Cerebellar nuclear complex (tissue), 1 donor: ENCODE measurements at places on chromosomes 4 and X.
A peak's percentile ranks its signal among the peaks of the same experiment; 100 is the strongest.

DNA sequence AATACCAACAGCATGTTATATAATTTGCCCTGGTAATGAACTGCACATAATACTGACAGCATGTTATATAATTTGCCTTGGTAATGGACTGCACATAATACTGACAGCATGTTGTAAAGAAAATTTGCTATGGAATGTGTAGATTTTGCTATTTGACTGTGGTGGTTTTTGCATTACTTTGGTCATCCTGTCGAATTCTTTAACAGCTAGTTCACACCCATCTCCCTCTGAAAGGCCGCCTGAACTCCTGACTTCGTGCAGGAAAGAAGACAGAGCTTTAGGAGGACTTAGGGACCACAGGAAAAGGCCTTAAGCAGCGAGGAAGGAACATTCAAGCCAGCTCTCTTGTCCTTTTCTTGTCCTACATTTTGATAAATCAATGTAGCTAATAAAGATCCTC is 45.2 kb upstream of the DCLK2 start:
- DNase-seq = no peak

DNA sequence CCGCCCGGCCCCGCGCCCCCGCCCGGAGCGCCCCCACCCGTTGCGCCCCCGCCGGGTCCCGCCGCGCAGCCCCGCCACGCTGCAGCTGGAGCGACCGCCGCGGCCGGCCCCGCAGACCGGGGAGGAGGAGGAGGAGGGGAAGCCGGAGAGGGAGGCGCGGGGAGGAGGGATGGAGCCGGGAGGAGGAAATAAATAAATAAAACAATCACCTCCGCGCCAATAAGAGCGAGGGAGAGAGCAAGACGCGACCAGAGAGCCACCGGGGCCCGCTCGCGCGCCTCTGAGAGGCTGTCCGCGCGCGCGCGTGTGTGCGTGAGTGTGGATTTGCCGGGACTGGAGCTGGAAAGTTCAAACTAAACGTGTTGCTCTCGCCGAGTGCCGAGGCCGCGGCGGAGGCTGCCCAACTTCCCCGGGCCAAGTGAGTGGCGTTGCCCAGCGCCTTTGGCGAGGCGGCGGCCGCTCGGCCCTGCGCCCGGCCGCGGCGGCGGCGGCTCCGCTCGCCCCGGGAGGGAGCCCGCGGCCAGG is 2184.4 kb upstream of the TENM3 start:
- DNase-seq = peak; percentile 6

DNA sequence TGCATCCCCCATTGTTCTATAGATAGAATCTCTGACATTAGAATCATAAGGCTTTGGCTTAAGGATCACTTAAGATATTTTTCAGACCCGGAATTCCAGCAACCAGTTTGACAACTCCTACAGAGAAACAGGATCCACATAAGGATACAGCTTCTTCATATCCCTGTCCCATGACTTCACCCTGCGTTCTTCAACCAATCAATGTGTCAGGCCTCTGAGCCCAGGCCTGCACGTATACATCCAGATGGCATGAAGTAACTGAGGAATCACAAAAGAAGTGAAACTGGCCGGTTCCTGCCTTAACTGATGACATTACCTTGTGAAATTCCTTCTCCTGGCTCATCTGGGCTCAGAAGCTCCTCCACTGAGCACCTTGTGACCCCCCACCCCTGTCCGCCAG is 85.1 kb downstream of the MFAP3L start:
- DNase-seq = no peak

DNA sequence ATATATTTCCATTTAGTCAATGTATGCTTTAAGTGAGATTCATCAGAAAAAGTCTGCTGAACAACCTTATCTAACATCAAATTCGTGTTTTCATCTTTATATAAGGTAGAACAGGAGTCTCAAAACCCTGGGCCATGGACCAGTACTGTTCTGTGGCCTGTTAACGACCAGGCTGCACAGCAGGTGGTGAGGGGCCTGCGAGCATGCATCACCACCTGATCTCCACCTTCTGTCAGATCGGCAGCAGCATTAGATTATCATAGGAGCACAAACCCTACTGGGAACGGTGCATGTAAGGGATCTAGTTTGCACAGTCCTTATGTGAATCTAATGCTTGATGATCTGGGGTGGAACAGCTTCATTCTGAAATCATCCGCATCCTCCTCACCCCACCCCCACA is 3.2 kb downstream of the CTSO start:
- DNase-seq = no peak

- no peak for DNase-seq
Measured at GRCh38 chr4:152690706-152691651, 11.2 kb upstream of the TMEM154 start.

DNA sequence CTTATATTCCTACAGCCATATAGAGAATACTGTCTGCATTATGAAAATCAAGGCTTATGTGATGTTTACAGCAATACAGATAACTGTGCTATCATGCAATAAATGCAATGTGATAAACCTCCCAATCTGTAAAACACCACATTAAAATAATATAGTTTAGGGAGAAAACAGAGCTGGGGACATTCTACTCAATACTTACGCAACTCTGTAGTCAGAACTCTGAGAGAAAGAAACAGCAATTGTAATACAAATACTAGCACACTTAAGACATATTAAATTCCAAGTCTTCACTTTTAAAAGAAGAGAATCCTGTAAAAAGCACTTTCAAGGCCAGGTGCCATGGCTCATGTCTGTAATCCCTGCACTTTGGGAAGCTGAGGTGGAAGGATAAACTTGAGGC is 61.4 kb downstream of the ANKRD17 start:
- no peak for DNase-seq

DNA sequence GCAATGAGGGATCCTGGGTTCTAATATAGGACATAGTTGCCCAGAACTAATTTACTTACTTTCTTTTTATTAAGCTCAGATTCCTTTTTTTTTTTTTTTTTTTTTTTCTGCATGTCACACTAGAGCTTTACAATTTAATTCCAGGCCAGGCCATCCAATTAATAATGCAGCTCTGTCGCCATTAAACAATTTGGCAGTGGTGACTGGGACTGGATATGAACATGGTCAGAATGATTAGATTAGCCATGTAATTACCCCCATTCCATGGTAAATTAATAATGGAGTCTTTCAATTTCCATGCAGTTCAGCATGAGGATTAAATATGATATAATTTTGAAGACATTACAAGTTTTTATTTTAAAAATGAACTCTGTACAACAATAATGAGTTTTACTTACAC is 226.9 kb upstream of the ANXA3 start:
- DNase-seq = no peak

GRCh38 chrX:19811807-19812604 is 75.4 kb downstream of the SH3KBP1 start:
- DNase-seq = no peak

- DNase-seq = no peak
Measured at GRCh38 chrX:56429581-56429980, 133.8 kb upstream of the UBQLN2 start.

- no peak for DNase-seq
Measured at GRCh38 chr4:39341075-39341725, 25.0 kb downstream of the RFC1 start.

DNA sequence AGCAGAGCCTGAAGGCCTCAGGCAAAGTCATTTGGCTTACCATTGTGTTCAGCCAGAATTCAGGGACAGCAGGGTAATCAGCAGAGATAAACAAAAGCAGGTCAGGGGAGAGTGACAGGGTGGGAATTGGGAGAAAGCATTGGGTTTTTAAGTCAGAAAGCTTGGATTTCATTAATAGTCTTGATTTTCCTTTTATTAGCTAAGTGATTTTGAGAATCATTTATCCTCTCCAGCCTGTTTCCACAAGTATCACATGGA is 410.1 kb downstream of the HNRNPD start:
- no peak for DNase-seq

DNA sequence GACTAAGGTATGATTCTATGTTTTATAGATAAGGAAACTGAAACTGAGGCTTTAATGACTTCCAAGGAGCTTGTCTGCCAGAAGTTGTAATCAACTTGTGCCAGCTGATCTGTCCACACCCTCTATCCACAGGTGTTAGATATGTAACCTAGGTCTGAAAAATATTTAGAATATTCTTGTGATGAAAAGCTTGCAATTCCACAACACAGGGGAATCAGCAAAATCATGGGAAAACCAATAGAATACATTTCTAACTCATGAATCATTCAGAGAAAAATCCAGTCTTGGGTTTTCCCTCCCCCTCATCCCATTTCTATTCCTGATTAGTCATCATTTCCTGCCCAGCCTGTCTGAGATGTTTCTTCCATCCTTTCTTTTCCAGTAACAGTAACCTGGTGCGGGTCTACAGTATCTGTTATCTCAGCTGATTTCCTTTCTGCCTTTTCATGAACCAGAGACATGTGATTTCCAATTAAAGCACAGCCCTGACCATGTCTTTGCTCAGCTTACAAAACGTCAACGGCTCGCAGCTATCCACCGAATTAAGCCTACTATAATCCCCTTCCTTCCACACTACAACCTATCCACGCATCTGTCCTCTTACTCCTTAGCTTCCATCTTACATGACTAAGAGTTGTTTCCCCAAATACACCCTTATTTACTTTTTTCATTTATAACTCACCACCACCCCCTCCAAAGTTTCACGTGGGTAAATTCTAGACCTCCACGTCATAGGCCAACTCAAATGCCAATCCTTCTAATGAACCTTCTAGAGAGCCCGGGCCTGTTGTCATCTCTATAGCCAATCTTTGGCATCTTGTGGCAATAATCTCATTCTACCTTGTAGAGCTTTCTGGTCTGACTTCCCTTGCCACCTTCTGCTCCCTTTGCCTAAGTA is 961 bp upstream of the NOCT start:
- no peak for DNase-seq

- DNase-seq = no peak
Measured at GRCh38 chr4:148893095-148893494, 450.9 kb upstream of the NR3C2 start.
